ENCODE measurements at places on chromosomes 3 and 15.

- DNase-seq = no peak
These were observed 39.0 kb downstream of the RGMA start for GRCh38 chr15:93049914-93050578.

DNA sequence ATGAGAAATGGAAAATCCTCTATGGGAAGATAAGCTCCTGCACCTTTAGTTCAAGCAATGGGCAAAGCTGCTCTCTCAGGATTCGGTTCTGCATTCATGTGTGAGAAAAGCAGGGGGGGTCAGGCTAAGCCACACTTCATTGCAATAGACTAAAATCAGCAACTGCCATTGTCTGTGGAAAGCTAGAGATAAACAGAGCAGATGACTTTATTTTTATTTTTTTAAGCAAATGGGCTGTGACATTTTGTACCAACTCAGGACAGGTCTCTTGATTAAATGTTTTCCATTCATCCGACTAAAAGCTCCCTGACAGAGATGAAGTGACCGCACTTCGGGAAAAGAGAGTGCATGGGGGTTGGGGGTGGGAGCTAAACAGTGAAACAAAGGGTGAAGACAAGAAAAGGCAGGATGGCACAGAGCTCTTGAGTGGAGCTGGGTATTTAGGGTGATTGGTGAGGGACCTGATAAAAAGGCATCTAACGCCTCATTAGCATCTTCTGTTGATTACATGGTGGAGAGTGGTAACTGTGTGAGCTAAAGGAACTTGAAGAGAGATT is 987.4 kb downstream of the TUSC7 start:
- no peak for DNase-seq

DNA sequence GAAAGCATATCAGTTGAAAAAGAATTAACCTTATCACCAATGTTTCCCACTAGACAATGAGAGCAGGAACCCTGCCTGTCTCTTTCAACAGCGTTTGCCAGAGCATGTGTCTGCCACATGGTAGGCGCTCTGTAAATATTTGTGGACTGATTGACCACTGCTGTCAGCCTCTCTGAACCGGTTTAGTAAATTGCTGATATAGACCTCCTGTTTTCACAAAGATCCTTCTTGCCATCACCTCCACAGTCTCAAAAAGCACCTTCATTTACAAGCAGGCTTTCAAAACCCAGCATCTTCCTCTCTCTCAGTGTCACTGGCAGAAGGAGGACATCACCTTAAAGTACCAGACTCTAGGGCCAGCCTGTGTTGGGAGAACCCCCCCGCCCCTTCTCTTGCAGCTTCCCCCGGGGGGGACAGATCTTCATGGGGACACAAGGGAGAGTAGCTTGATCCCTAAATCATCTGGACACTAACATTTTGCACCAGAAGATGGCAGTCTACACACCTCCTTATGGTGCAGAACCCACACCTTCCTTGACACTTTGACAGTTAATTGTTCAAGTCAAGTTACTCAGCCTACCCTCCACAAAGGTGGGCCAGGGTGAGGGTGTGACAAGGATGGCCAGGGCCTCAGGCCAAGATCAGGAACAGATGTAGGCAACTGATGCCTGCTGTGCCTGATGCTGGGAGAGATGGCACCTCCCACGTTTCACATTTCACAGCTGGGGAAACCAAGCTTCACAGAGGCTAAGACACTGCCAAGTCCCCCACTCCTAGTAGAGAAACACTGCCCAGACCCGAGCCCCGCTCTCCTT is 37.8 kb upstream of the USP3 start:
- DNase-seq = peak; percentile 81

DNA sequence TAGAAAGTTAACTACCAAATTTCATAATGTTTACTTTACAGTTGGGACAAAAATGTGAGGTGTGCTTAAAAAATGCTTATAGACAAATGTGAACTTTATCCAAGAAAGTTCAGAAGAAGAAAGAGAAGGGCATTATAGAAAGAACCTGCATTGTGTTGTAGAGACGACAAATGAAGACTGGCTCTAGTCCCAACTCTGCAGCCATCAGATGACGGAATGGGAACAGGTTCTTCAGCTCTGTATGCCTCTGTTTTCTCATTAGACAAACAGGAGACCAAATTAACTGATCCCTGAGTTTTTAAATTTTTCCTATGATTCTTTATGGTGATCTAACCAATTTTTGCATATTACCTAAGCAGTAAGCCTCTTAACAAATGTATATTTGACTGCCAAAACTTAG is 49.2 kb downstream of the PDZRN3 start:
- DNase-seq = no peak

- peak; percentile 22 for DNase-seq
These were observed 667 bp downstream of the UMPS start for GRCh38 chr3:124730941-124731297.

DNA sequence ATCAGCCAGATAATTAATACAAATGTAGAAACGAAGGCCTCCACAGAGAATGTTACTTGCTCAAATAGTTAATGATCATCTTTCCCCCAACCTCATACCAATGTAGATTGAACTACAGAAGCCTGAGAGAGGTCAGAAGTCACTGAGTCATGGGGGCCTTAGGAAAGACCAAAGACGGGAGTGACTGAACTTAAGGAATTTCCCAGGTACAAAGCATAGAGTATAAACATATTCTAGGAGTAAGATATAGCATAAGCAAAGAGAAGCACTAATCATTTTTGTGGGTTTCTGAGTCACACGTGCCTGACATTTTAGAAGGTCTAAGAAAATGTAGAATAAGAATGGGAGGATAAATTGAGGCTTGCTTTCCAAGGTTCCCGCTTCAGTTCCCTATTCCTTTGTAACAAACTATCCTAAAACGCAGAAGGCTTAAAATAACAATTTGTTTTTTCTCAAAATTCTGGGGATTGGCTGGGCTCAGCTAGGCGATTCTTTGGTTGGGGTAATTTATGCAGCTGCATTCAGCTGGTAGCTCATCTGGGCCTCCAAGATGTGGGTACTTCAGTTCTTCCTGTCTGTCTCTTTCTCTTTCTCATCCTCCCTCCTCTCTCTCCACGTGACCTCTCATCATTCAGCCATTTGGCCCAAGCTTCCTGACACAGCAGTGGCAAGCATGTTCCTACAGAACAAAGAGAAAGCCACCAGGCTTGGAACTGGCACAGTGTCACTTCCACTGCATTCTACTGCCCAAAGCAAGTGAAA is 422.6 kb downstream of the FOXP1 start:
- no peak for DNase-seq

DNA sequence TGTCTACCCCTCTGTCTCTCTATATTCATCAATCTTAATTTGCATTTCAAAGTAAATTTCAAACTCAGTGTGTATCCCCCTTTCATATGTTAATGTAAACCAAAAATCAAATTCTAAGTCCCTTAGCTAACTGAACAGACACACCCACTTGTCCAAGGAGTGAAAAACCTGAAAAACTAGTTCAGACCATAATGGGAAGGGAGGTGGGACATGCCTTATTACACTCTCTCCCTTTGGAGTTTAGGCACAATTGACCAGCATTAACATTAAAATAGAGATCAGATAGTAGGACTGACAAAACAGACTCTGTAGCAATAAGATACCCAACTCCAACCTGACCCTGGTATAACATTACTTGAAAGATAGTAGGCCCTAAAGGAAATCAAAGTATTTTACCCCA is 247.7 kb upstream of the GADL1 start:
- no peak for DNase-seq

- peak; percentile 86 for DNase-seq
These were observed 9.8 kb downstream of the RAB27A start for GRCh38 chr15:55279746-55280351.

DNA sequence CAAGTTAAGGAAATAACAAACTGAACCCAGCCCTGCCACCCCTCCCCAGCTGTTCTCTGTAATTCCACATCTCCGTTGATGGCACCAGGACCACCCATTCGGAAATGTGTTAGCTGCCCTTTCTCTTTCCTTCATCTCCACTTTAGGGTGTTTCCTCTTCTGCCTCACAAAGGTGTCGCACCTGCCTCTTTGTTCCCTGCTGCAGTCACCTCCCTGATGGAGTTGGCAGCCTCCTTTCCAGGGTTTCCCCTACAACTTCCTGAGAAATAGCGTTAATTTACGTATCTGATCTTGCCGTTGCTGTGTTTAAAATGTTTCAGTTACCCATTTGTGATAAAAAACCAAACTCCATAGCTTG is 57.3 kb downstream of the GPR171 start:
- no peak for DNase-seq

DNA sequence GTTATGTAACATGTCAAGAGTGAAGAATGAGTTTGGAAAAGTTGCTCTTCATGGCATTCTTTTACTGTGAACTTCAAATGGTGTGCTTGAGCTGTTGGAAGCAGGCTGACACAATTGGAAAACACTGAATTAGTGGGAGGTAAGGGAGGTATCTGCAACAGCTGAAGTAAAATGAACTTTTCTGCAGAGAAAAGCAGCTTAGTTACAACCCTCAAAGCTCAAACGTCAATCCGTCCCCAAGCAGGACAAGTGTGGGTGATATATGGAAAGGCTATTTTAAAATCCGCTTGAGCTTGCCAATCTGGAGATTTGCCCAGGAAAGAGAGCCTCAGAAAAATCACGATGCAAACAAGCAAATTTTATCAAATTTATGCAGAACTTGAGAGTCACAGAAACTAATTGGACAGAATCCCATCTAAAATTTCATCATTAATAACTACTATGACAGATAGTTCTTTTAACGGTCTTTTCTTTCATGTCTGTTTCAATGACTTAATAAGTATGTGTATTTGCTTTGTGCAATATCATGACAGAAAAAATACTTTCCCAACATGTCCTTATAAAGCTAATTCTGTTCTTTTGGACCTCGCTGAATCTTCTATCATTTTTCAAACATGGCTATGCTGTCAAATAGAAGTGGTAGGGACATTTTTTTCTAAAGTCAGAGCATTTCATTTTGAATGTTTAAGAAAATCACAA is 266.6 kb upstream of the SLITRK3 start:
- DNase-seq = no peak

- DNase-seq = no peak
These were observed 200.5 kb downstream of the STT3B start for GRCh38 chr3:31733234-31733667.

GRCh38 chr15:92400573-92400972 is 6.9 kb downstream of the ST8SIA2 start:
- no peak for DNase-seq

GRCh38 chr3:17491601-17492000 is 250.8 kb downstream of the TBC1D5 start:
- no peak for DNase-seq

DNA sequence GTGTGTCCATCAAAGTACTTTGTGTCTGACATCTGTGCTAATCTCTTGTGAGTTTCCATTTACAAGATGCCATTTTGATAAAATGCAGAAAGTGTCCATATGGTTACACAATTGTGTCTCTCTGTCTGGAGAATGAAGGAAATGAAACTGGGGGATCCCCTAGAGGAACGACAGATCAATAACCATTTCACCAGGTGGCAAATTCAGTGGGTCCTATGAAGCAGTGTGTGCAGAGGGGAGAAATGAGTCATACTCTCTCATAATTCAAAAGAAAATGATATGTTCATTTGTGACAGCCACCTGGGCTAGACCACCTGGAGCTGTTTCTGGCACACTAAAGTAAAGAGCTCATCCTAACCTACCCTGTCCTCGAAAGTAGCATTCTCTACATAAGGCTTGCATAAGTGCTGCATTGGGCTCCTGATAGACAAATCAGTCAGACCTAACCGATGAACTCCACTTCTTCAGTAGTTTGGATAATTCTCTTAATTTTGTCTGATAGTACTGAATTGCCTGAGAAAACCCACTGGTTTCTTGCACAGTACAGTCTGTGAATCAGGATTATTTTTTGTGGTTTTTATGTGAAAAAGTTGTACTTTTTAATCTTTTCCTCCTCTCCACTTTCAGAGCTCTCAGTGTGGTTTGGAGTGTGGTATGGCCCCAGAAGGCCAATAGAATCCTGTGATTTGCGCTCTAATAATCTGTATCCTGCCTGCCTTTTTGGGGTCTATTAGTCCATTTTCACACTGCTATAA is 10.3 kb upstream of the CD47 start:
- peak; percentile 70 for DNase-seq

GRCh38 chr3:101027286-101027685 is 34.1 kb upstream of the ABI3BP start:
- no peak for DNase-seq

- DNase-seq = no peak
These were observed 70.0 kb upstream of the CCDC39 start for GRCh38 chr3:180749322-180749721.

DNA sequence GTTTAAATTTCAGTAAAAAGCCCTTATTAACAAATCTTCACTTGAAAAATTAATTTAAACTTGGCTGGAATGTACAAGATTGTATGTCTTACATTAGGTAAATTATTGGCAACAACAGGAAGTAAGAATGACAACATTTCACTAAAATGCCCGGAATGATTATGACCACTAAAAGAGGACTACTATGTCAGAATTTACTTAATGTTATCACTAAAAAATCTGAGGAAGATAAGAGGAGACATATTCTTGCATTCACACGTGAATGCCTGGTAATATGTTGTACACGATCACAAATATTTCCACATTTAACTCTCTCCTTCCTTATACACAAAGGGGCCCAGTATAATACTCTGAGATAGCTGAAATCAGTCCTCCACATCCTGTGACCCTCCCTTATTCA is 29.7 kb downstream of the VGLL3 start:
- no peak for DNase-seq

- DNase-seq = no peak
These were observed 195.4 kb downstream of the RAP2B start for GRCh38 chr3:153357436-153357835.

GRCh38 chr3:120274739-120275167 is 10.3 kb downstream of the GPR156 start:
- DNase-seq = no peak

- DNase-seq = peak; percentile 46
These were observed 901 bp downstream of the ICE2 start for GRCh38 chr15:60477916-60478565.

GRCh38 chr15:90871139-90871715 is 2.8 kb downstream of the FURIN start:
- DNase-seq = peak; percentile 62

DNA sequence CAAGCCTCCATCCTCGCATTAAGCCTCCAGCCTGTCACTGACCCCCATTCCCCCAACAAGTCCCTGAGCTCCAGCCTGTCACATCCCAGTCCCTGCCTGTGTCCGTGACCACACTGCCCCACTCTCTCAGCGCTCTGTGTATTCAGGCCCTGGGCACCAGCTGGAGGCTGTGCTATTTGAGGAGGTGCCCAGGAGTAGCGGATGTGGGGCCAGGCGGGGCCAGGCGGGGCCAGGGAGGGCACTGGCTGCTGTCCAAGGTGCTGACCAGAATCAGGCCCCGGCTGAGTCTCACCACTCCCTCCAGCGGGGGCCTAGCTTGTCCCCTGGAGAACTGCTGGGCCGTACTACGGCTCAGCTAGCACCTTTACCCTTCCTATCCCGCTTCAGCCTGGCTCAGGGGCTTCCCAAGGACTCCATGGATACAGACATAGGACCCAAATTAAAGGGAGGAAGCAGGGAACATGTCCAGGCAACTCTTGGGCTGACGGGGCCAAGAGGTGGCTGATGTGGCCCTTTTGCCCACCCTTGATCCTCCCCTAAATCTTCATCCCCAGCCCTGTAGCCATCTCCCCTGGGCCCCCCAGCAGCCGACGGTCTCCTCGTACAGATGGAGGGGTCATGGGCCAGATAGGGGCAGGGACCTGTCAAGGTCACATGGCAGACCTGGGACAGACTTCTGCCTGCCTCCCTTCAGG is 1.1 kb downstream of the HHATL start:
- peak; percentile 63 for DNase-seq

GRCh38 chr3:40178012-40178594 is 131.4 kb upstream of the EIF1B start:
- DNase-seq = no peak

GRCh38 chr3:174125267-174125824 is 727.8 kb downstream of the NLGN1 start:
- DNase-seq = peak; percentile 31

Measured in NB4 (cell line).